Activated T-helper 2 cell treated with anti-CD3 and anti-CD28 coated beads, Interferon-gamma antibody, Interleukin-2, Interleukin-4, amounts not matched to agents 10 μg/mL and 5 μg/mL and 100 μg/mL, durations not matched to agents 14 hours and 24 hours and 36 hours (primary cell): ENCODE measurements at places on chromosomes 12 and 14. TPM values are rescaled to one million over a fixed set of nuclear protein-coding genes. Genes with fewer than 3 reads are reported as not detected.

DNA sequence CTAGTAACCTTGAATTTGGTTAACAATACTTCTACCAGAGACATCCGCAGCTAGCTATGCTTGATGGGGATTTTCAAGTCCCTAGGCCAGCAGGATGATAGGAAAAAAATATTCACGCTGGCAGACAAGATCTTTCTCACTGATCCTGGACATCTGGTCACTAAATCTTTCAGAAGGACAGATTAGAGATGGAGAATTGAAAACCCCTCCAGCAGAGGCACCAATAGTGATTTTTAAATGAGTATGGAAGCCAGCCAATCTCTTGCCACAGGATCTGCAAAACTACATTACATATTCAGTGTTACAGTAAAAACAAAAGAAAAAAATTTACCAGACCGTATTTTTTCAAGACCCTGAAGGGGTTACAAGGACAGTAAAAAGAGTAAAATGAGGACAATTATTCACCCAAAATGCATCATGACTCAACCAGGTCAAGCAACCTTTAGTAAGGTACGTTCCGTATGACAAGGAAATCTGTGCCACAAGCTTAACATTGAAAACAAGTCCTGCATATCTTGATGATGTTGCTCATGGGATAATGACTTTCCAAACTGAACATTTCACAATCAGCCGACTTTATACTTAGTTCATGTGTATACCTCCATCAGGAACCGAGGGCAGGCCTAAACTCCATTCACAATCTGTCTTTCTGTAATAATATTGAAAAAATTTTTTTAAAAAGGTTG lies 239.5 kb downstream of the GXYLT1 start:
- no peak for DNase-seq

GRCh38 chr12:6367065-6367968 lies 8.0 kb downstream of the SCNN1A start:
- no peak for DNase-seq

GRCh38 chr14:40122968-40123648 lies 690.9 kb upstream of the FBXO33 start:
- DNase-seq, result no peak

DNA sequence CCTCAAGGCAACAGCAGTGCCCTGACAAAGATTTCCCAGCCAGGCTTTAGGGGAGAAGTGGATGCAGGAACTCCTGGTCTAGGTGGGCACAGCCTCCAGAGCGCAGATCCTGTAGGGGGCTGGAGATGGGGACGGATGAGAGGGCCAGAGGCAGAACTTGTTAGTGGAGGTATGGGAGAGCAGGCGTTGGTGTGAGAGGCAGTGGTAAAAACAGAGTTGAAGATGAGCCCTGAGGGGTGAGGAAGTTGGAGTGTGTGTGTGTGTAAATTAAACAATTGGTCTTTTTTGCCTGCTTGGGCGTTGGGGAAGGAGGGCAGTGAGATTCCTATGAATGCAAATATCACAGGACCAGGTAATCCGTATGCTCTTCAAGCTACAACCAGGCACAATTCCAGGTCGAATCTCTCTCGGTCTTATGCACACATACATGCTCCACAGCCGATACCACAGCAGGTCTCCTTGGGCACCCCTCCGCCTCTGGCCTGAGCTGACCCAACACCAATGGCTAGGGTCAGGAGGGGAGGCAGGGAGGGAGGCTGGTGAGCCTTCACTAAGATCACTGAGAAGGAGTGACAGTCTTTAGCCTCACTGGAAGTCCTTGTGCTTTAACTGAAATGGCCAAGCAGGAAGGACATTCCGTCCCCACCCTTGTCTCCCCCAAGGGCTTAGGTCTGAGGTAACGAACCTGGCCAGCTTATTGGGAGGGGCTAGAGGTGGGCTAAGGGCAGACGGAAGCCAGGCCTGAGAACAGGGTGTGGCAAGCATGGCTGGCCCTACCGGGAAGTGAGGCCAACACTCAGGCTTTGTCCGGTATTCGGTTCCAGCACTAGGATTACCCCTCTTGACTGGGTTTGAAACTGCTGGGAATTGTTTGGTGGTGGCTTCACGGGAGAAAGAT lies 1.5 kb upstream of the KRT7 start:
- DNase-seq, result no peak

The AMN gene
- 0.44 and 0.55 TPM in 2 replicates for total RNA-seq

The RASSF9 gene
- total RNA-seq, result not detected in 2 replicates

GRCh38 chr12:50574601-50575348 lies 70.0 kb downstream of the DIP2B start:
- no peak for DNase-seq

DNA sequence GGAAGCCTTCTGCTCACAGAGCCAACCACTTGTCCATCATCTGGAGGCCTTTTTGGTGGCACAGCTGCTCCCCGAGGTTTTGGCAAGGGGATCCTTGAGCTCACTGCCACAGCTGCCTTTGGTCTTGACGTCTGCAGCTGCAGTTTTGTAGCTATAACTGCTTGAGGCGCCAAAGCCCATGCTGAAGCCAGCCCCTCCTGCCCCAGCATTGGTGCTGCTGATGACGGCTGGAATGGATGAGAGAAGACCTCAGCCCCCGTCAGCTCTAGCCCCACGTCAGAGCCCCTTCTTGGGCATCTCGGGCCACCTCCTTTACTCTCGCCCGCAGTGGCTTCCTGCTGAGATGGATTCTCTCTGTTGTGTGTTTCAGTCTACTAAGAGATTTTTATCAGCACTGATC lies 12.3 kb upstream of the KRT74 start:
- peak; percentile 58 for DNase-seq

- no peak for DNase-seq
These were observed 14.9 kb downstream of the DTX1 start for GRCh38 chr12:113071135-113072112.

DNA sequence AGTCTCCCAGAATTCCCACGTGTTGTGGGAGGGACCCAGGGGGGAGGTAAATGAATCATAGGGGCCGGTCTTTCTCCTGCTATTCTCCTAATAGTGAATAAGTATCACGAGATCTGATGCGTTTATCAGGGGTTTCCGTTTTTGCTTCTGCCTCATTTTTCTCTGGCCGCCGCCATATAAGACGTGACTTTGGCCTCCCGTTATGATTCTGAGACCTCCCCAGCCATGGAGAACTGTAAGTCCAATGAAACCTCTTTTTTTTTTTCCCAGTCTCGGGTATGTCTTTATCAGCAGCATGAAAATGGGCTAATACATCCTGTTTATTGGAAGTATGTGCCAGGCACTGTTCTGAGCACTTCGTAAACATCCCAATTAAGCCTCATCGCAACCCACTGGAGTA lies 788 bp downstream of the KRT72 start:
- DNase-seq, result no peak

GRCh38 chr12:68623984-68624383 lies 13.3 kb downstream of the RAP1B start:
- no peak for DNase-seq

GRCh38 chr12:56160193-56160763 lies 2.1 kb downstream of the MYL6 start:
- peak; percentile 50 for DNase-seq

DNA sequence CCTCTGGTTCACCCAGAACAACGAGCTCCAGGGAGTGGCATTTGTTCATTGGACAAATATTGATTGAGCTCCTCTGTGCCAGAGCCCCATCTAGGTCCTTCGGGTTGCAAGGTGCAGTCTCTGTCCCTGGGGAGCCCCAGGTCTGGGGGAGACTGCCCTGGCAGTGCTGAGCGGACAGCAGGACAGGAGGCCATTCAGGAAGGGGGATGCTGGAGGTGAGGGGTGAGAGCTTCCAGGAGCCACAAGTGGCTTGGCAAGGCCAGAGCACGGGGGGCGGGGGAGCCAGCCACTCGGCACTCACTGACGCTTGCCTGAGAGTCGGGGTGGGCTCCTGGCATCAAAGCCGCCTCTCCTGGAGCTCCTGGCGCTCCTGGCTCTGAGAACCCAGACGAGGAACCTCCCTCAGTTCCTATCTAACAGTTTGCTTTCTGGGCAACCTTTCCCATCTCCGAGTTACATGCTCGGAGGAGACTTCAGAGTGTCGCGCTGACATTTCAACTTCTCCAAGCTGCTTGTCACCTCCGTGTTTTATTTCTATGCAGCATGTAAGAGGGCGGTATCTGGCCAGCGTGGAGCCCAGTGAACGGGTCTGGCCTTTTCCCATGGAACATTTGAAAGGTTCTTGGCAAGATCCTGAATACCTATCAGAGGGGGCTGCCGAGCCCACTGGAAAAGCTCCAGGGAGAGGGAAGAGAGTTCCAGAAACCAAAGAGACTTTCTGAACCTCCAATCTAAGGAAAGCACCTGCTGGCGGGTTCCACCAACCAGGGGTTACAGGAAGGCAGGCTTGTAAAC lies 62.0 kb upstream of the BCL11B start:
- DNase-seq, result no peak

DNA sequence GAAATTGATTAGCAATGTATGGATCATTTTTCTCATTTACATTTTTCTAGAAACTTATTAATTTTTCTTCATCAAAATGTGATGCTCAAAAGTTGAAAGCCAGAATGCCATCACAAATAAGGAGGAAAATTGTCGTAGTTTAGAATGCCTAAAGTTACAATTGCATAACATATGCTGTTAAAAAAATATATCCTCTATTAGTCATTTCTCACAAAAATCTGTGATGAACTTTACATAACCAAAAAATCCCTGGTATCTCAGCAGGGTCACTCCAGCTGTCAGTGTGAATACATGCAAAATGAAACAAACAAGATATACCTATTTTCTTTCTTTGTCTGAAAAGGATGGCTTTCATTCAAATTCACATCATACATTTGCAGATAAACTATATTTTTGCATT lies 358.9 kb downstream of the PAWR start:
- DNase-seq, result no peak

The RERG gene
- total RNA-seq, result not detected in 2 replicates

DNA sequence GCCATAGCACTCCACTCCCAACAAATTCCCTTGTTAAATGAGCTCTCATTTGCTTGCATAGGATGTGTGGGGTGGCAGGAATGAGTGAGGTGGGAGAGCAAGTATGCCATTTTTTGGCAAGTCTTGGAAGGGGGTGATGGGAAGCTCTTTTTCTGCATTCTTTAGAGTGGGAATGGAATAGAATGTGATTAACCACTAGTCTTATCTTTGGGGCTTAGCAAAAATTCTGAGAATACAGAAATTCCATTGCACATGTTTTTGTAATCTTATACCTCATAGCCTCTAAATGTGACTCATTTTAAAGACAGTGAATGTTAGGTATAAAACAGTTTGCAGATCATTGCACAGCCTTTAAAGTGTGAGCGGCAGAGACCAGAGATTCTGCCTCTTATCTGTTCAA lies 28.4 kb upstream of the NEDD1 start:
- no peak for DNase-seq

- no peak for DNase-seq
These were observed 352.5 kb upstream of the CCDC196 start for GRCh38 chr14:66133666-66134065.

The LRRC74A gene
- not detected in 2 replicates for total RNA-seq

DNA sequence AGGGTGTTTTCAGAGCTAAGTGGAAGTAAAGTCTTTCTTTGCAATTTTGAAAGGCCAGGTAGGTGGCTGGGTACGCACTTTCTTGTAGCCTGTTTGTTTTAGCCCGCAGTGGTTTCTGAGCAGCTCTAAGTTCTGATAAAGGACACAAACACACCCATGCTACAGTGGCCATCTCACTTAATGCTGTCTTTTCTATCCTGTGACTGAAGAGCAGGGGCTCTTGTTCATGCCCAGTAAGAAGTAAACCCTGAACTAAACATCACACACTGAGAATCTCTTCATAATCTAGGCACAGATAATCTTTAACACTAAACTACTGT lies 427.2 kb downstream of the RAD51B start:
- no peak for DNase-seq

DNA sequence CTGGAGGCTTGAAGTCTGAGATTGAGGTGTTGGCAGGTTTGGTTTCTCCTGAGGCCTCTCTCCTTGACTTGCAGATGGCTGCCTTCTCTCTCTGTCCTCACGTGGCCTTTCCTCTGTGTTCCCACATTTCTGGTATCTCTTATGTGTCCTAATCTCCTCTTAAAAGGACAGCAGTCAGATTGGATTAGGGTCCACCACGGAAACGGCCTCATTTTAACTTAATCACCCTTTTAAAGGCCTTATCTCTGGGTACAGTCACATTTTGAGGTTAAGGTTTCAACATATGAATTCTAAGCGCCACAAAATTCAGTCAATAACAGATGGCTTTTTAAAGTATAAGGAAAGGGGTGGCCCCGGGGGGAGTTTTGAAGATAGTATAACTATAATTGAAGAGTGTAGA lies 33.5 kb downstream of the UNC79 start:
- no peak for DNase-seq

- DNase-seq, result no peak
These were observed 58.4 kb upstream of the STAC3 start for GRCh38 chr12:57309420-57309819.

The PLCZ1 gene
- total RNA-seq, result not detected in 2 replicates

The PAPLN gene
- total RNA-seq, result 0.67 and 0.75 TPM in 2 replicates

- no peak for DNase-seq
These were observed 18.0 kb downstream of the ZFYVE21 start for GRCh38 chr14:103733651-103734050.

- DNase-seq, result no peak
These were observed 426.6 kb downstream of the EGLN3 start for GRCh38 chr14:33524244-33524643.

DNA sequence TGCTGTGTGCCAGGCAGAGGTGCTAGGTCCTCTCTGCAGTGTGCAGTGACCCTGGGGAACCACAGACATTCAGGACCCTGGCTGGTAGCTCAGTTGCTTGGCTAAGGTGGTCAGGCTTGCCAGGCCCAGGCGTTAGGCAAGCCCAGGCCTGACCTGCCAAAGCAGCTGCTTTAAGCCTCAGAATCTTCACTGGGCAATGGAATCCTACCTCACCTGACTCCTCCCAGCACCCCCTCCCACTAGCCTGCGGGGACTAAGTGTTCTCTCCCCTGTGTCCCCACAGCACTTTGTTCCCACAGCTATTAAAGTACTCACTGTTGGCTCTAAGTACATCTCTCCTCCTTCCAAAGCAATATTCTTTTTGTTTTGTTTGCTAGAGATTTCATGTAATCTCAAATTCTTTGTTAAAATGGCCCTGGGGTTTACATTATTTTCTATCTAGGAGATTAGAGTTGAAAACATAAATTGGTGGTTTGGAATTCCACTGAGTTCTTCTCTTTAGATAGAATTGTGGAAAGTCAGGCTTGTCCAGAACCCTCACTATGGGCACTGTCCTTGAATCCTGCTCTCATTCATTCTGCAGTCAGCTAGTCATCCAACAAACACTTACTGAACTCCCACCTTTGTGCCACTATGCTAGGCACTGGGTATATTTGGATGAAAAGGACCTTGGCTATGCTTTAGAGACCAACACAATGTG lies 44.4 kb downstream of the DGLUCY start:
- no peak for DNase-seq

- DNase-seq, result no peak
These were observed 24.6 kb downstream of the RPS6KA5 start for GRCh38 chr14:91035855-91036254.

- no peak for DNase-seq
These were observed 748 bp upstream of the ACVRL1 start for GRCh38 chr12:51906430-51907082.

GRCh38 chr12:122238861-122239260 lies 13.0 kb upstream of the DIABLO start:
- no peak for DNase-seq

The RESF1 gene
- 41.9 and 43.2 TPM in 2 replicates for total RNA-seq

- DNase-seq, result peak; percentile 57
These were observed at the start of gene SYNE3 for GRCh38 chr14:95516554-95517181. SYNE3 (minus strand) TSS chr14:95516650; CDS start chr14:95475821, 40,829 bp downstream.

- peak; percentile 38 for DNase-seq
These were observed 39.2 kb downstream of the EFCAB11 start for GRCh38 chr14:89915114-89915878.

- no peak for DNase-seq
These were observed 493.4 kb upstream of the TMEM132C start for GRCh38 chr12:127773520-127773919.

GRCh38 chr12:5022025-5022424 lies 21.7 kb upstream of the KCNA5 start:
- DNase-seq, result no peak
